ENCODE measurements at places on chromosomes 16 and 17.

DNA sequence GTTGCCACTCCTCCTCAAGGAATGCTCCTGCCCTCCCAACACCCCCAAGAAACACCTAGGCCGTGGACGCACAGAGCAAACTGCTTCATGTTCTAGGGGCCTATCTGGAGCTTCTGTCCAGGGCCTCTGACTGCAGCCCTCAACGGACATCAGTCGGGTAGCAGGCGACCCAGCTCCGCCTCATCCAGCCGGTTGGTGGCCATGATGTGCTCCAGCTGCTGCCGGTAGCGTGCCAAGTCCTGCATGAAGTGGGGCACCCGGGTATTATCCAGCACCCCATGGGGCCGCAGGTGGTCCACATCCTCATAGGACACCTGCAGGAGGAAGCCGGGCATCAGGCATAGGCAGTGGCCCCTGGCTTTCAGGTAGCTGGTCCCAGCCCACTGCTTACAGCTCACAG lies 6.3 kb downstream of the NOL3 start:
- no peak for DNase-seq

DNA sequence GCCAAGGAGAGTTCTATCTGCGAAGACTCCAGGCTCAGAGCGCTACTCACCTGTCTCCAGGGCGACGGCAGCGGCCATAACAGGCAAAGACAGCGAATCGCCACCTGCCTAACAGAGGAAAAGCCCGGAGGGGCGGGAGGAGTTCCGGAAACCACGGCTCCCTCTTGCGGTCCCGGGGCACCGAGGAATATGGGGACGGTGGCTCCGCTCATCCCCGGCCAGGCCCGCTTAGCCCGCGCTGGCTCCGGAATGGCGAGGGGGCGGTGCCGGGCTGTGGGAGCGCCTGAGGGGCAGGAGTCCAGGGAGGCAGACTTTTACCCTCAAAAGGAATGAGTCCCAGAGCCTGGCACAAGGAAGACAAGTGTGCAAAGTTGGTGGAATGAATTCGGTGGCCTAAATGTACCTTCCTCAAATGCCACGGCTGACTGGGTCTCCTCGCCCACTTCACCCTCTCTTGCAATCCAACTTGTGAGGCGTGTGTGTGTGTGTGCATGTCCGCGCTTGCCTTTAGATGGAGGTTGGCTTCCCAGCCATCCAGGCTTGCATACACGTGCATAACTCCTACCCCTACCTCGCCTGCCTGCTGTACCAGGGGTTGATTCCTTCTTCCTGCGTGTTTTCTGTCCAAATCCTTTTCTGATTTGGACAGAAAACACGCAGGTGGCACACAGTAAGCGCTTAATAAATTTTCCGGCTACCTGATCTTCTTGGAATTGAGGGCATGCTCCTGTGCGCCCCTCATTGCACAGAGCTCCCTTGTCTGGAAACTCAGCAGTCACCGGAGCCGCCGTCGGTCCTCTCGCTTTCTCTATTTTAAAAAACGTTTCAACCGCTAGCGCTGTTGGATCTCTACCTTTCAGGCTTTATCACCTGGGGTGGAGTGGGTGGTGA lies 3.5 kb downstream of the C17orf100 start:
- DNase-seq, result no peak

DNA sequence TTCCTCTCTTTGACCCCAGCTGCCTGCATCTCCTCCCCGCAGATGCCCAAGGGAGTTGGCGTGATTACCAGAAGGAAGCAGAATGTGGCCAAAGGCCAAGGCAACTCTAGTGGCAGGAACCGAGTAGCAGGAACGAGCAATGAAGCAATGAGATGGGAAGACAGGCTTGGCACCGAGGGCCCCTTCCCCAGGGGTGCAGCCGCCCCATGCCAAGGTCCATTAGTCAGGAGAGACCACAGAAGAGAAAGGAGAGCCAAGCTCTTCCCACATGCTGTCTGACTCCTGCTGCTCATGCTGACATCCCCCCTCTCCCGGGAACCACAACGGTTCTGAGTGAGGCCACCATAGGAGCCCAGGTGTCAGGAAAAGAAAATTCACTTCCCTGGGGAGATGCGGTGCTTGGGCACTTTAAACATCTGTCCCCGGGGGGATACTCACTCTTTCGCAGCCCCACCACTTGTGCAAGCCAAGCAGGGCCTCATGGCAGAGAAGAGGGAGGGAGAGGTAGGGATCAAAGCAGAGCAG lies 67.4 kb downstream of the MYO18A start:
- no peak for DNase-seq

GRCh38 chr16:11298143-11298900 lies 17.2 kb upstream of the PRM1 start:
- DNase-seq, result no peak

DNA sequence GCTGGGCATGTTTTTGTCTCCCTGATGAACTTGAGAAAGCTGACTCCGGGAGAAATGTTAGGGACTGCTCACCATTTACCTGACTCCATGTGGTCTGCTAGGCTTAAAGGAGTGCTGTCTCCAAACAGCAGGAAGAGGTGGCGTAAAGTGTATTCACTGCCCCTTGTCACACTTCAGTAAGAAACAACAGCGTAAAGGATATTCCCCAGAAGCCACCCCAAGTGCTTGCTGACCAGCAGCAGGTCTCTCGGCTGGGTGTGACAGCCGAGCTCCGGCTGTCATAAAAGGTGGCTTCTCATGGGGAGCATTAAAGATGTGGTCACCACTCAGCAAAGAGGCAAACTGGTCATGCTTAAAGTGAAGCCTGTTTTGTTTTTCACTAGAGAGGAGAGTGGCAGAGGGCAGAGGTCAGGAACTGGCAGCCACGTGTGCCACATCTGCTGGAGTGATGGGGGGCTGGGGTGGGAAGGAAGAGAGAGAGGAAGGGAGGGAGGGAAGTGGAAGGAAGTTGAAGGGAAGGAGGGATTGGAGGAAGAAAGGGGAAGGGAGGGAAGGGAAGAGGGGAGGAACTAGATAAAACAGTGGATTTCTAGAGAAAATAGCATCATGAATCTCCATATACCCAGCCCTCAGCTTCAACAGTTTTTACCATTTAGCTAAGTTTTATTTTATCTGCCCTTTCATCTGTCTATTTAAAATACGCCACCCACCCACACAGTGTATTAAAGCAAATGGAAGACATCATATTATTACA lies 119.3 kb downstream of the CLEC16A start:
- DNase-seq, result no peak

- peak; percentile 100 for DNase-seq
Observed at GRCh38 chr16:4253394-4254150, 11.7 kb upstream of the SRL start.

DNA sequence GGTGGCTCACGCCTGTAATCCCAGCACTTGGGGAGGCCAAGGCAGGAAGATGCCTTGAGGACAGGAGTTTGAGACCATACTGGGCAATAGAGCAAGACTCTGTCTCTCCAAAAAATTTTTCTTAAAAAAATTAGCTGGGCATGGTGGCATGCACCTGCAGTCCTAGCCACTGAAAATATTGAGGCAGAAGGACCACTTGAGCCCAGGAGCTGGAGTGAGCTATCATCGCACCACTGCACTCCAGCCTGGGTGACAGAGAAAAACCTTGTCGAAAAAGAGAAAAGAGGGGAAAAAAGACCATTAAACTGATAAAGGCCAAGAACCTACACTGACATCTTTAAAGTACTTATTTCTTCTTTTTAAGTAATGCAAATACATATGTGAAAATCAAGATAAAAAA lies 53.4 kb upstream of the ITGA2B start:
- no peak for DNase-seq

- DNase-seq, result no peak
Observed at GRCh38 chr17:20257798-20258197, 209.5 kb downstream of the LGALS9B start.

- no peak for DNase-seq
Observed at GRCh38 chr16:27190316-27190871, 12.9 kb upstream of the KDM8 start.

GRCh38 chr17:76530095-76530723 lies 7.3 kb downstream of the CYGB start:
- no peak for DNase-seq

DNA sequence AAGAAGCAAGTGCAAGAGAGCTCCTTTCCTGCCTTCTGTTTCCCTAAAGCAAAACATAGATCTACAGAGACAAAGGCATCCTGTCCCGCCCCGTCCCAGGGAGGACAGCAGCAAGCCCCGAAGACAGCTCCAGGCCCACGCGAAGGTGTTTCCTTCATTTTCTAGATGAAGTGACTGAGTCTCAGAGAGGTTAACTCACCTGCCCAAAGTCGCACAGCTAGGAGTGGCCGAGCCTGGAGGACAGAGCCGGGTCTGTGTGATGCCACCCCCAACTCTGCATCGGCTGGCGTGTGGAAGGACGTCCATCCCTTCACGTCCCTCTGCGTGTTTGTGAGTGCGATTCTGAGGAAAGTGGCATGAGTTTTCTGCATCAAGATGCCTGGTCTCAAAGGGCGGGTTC lies 187.2 kb upstream of the CHMP6 start:
- DNase-seq, result no peak

DNA sequence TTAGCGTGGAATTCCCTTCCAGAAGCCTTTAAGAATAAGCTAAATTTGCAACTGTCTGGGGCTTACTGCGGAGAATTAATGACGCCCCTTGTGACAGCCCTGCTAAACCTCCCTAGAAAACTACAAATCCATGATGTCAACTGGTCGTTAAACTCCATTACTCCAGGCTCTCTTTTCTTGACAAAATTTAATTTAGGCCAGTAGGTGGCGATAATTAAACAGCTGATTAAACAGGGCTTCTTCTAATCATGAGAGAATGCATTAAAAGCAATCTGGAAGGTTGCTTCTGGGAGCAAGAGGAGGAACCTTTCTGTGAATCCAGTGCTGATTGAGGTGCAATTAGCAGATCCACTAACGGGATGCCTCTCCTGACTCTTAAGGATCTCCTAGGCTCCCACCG lies 8.1 kb upstream of the NLRP1 start:
- DNase-seq, result peak; percentile 56

- no peak for DNase-seq
Observed at GRCh38 chr16:25931473-25932035, 239.8 kb downstream of the HS3ST4 start.

DNA sequence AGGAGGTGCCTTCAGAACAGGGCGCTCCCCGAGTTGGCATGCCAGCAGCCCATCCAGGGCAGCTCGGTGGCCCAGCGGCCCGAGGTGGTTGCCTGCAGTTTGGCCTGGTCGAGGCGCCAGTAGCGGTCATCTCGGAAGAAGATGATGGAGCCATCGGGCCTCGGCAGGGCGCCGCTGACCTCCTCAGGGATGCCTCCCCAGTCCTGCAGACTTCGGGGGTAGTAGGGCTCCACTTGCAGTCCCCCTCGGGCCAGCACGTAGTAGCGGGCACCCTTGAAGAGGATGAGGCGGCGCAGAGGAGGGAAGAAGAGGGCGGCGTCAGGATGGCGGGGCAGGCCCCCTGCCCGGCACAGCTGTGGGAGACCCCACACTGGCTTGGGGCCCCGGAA lies 5.8 kb downstream of the C17orf50 start:
- DNase-seq, result no peak

GRCh38 chr17:4433515-4434031 lies at the start of gene SPNS3:
TSS of gene SPNS3 (plus strand) at chr17:4433940. CDS start at chr17:4433968, 28 bp downstream.
- peak; percentile 7 for DNase-seq

GRCh38 chr17:62804822-62805221 lies 3.3 kb downstream of the MARCHF10 start:
- no peak for DNase-seq

DNA sequence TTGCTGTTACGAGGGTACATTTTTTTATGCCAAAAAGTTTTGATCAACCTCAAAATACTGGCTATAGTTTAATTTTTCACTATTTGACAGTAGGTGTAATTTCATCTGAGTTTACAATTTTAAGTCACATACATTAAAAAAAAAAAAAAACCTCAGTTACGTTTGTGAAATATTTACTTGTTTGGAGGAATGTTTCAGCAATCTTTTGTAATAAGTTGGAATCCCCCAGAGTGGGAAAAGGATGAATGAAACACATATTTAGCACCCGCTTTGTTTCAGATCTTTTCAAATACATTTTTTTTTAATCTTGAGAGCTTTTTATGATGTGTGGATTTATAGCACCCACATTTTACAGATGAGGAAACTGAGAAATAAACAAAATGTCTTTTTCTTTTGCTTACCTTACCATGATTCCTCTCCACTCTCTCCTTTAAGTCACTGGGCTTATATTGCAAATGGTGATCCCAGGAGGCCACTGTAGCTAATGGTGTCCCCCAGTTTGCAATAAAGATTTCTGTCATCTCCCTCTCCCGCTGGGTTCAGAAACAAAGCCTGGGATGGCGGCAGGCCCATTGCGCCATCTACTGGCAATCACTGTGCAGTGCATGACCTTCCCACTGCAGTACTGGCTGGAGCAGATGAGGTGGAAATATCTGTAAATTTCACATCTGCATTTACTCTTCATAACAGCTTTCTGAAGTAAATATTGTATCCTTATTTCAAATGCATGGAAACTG lies 27.7 kb downstream of the TBC1D3B start:
- DNase-seq, result peak; percentile 72

GRCh38 chr17:59366773-59367656 lies 35.6 kb downstream of the YPEL2 start:
- no peak for DNase-seq

- no peak for DNase-seq
Observed at GRCh38 chr17:46736100-46736499, 82.4 kb downstream of the WNT3 start.

DNA sequence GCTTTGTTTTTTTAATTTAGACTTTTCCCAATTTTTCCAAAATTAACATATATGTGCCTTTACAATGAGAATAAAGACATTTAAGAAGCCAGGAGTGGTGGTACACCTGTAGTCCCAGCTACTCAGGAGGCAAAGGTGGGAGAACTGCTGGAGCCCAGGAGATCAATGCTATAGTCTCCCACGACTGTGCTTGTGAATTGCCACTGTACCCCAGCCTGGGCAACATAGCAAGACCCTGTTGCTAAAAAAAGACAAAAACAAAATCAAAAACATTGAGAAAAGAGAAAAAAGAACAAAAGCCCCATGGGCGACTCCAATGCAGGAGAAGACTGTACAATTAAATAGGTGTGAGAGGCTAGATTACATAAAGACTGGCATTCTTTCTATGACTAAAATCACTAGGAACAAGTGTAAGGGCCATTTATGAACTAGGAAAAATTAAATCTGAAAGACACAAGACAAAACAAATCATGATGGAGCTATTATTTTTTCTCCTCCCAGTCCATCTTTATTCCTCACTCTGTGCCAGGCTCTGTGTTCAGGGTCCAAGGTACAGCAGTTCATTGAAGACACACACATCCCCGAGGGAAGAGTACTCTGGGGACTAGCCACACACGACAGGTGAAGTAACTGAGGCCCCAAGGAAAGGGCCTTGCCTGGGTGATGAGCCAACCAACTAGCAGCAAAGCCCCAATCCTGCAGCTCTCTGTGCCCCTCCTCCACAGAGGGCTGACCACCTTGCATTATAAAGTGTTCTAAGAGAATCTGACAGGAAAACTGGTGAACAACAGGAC lies 79.8 kb downstream of the CREBBP start:
- DNase-seq, result no peak

- no peak for DNase-seq
Observed at GRCh38 chr17:7893187-7893880, 4.7 kb downstream of the CHD3 start.

- no peak for DNase-seq
Observed at GRCh38 chr17:9766970-9767369, 24.4 kb downstream of the DHRS7C start.
